NCI-H1048 (cell line): ENCODE measurements at places on chromosomes 16 and 17.

- no peak for DNase-seq
These were observed 55.1 kb upstream of the LGALS9 start for GRCh38 chr17:27575912-27576252.

DNA sequence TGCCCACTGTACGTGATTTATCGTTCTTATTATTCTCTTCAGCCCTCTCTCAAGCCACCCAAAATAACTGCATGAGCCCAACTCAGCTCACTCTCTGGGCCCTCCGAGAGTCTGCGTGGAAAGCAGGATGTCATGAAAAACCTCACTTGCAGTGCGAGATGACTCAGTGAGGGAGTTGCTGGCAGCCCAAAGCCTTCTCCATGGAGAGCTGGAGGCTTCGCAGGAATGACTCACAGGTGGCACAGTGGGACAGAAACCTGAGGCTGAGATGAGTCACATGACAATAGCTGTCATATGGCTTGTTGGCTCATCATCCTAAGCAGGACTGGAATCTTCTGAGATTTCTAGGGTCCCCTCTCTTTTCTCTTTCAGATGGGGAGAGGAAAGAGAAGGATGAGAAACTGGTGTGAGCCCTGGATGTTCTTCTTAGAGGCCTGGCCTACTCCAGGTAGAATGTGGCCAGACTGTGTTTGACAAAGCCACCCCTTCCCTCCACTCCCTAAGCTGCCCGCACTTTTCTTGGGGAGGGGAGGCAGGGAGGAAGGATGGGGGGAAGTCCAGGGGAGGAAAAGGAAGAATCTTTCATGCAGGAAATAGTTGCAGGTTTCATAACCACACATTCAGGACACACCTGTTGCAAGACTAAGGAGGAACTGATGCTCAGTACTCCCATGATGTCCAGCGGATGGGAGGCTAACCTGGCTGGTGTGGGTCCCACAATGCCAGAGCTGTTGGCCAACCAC, 160.6 kb upstream of the RPL38 start:
- DNase-seq: no peak

- no peak for DNase-seq
These were observed 44.0 kb downstream of the UBN1 start for GRCh38 chr16:4891097-4891885.

GRCh38 chr17:27320222-27320560, 26.3 kb downstream of the WSB1 start:
- no peak for DNase-seq

DNA sequence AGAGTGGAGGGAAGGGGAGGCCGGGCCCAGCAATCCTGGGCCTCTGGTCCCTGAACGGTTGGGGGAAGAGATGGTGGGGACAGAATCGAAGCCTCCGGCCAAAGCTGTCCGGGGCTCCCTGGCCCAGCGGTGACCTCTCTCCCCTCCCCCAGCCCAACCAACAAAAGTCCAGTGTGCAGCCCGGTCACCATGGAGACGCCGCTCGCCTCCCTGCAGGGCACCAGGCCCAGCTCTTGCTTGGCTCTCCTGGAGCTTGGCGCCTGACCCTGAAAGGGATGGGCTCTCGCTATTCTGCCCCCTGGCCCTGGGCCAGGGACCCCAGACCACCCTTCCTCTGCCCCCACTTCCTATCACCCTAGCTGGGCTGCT, 1.3 kb downstream of the METRN start:
- no peak for DNase-seq

GRCh38 chr16:66298571-66299120, 67.8 kb upstream of the CDH5 start:
- DNase-seq: no peak

- DNase-seq: no peak
These were observed 589 bp downstream of the ARL6IP1 start for GRCh38 chr16:18800775-18801144.

DNA sequence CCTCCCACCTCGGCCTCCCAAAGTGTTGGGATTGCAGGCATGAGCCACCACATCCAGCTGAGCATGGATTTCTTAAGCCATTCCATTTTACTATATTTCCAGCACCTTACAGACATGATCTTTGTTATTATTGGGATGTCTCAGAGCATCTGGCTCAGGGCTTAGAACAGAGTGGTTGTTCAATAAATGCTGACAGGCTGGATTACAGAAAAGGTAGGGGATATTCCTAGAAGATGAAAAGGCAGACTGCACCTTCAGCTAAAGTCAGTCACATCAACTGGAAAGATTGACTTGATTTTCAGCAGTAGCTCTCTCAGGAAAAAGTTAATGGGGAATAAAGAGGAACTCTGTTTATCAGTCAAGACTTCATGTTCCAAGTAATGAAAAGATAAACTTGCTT, 360.3 kb upstream of the ERCC4 start:
- no peak for DNase-seq

DNA sequence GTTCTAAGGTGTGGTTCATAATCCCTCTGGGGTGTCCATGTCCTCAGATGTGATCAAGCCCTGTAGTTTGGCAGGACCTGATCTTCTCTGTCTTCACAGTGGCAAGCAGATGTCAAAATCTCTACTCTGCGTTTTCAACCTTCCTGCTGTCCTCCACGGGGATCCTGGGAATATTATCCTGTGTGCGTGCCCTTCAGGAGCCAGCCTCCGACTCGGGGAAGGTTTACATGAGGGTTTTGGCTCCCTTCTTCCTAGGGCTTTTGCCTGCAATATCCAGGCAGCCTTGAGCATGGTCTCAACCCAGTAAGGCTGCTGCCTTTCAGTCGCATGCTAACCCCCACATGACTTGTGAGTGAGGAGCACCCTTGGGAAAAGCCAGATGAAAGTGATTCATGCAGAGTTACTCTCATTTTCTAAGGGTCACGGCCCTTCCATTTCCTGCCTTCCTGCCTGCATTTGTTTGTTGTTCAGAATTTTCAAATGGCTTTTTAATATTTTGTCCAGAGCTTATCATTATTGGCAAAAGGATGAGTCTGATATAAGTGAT, 202.2 kb upstream of the CHMP6 start:
- DNase-seq: no peak

DNA sequence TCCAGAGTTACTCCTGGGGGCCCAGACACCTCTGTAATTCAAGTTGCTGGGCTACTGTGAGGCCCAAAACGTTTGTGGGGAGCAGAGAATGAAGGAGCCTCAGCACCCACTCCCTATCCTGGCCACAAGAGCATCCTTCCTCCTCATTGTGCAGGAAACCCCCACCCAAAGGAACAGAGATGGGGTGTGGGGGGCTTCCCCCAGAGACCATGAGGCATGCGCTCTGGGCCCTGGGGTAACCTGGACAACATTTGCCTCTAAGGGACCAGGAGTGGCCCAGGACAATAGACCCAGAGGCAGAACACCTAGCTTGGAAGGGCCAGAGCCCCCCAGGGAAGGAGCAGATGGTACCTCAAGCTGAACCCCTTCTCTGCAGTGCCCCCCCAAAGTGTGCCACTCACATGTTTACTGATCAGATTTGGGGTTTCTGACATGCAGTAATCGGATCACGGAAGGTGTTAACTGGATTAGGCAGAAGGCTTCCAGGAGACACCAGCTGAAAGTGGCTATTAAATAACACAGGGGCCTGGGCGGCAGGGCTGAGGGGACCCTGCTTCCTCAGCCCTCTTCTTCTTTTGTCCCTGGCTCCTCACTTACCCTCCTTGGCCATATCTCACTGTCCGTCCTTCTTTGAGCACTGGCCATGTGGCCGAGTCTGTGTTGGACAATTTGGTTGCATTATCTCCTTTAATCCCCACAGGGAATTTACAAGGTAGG, 50.8 kb downstream of the SDK2 start:
- no peak for DNase-seq

DNA sequence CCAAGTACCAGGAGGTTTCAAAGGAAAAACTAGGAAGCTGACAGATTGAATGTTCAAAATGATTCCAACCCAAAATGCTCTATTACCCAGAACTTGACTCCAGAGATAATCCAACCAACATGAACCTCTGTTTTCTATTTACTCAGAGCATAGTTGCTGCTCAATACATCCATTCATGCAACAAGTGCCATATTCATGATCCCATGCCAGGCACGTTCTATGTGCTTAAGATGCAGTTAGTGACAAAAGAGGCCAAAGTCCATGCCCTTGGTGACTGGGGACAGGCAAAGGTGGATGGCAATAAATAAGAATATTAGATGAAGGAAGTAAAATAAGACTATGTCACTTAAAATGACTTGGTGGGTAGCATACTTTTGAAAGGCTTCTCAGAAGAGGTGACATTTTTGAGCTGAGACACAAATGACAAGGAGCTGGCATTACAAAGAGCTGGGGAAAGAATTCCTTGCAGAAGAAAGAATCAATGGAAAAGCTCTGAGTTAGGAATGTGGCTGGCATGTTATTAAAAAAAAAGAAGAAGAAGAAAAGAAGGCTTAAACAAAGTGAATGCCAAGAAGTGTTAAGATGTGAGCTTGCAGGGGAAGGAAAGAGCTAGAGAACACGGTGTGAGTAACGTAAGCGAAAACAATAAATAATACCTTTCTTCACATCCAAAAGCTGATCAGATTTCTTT, 34.5 kb downstream of the TOX3 start:
- DNase-seq: no peak

- DNase-seq: no peak
These were observed 66.0 kb downstream of the SMPD3 start for GRCh38 chr16:68382296-68382718.

GRCh38 chr17:73393381-73393780, 81.6 kb upstream of the CDC42EP4 start:
- DNase-seq: no peak

DNA sequence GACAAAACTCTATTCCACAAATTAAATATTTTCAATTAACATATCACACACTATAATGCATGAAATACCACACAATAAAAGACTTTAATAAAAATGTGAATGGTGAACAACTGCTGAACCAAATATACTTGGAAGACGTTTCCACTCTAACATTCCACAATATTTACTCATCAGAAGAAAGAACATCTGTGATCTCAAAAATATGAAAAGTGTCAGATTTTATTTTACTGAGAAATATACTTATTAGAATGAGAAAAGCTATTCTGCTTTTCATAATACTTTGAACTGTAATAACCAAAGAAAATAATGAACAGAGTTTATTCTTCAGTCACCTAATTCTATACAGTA, 181.8 kb upstream of the AXIN2 start:
- no peak for DNase-seq

- DNase-seq: no peak
These were observed 25.5 kb downstream of the GPR142 start for GRCh38 chr17:74392848-74393247.

DNA sequence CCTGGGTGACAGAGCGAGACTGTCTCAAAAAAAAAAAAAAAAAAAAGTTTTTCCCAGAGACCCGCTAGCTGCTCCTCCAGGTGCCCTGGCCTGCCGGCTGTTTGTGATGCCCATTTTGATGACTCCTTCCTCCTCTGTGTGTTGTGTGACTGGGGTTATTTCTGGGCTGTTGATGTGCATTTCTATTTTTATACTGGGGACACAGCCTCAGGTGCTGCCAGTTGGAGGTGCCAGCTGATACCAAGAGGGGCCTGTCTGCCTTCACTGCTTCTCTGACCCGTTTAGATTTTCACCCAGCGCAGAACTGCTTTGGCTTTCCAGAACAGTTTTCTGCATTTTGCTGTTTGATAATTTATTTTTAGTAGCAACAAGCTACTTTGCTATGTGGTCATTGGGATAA, 6.7 kb downstream of the PLA2G15 start:
- DNase-seq: no peak

DNA sequence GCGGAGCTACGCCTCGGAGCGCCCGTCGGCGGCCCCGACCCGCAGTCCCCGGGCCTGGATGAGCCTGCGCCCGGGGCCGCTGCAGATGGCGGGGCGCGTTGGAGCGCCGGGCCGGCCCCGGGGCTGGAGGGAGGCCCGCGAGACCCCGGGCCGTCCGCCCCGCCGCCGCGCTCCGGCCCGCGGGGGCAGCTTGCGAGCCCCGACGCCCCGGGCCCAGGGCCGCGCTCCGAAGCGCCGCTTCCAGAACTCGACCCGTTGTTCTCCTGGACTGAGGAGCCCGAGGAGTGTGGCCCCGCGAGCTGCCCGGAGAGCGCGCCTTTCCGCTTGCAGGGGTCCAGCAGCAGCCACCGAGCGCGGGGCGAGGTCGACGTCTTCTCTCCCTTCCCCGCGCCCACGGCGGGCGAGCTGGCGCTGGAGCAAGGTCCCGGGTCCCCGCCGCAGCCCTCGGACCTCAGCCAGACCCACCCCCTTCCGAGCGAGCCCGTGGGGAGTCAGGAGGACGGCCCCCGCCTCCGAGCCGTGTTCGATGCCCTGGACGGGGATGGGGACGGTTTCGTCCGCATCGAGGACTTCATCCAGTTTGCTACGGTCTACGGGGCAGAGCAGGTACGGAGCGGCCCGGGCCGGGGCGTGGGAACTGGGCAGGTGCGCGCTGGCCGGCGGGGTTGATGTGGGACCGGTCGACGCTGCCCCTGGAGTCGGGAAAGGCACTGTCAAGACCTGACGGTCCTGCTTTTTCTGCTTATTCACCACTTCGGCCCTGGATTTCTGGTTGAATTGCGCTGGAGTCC, 861 bp downstream of the RAB11FIP3 start:
- DNase-seq: no peak

- no peak for DNase-seq
These were observed 5.2 kb downstream of the C16orf95 start for GRCh38 chr16:87312008-87312407.

GRCh38 chr16:24931091-24931490, 84.1 kb downstream of the ARHGAP17 start:
- no peak for DNase-seq

DNA sequence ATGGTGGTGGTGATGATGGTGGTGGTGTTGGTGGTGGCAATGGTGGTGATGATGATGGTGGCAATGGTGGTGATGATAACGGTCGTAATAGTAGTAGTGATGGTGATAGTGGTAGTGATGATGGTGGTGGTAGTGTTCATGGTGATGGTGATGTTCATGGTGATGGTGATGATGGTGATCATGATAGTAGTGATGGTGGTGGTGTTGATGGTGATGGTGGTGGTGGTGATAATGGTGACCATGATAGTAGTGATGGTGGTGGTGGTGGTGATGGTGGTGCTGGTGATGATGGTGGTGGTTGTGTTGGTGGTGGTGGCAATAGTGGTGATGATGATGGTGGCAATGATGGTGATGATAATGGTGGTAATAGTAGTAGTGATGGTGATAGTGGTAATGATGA, 68.0 kb downstream of the SOX9 start:
- DNase-seq: no peak

DNA sequence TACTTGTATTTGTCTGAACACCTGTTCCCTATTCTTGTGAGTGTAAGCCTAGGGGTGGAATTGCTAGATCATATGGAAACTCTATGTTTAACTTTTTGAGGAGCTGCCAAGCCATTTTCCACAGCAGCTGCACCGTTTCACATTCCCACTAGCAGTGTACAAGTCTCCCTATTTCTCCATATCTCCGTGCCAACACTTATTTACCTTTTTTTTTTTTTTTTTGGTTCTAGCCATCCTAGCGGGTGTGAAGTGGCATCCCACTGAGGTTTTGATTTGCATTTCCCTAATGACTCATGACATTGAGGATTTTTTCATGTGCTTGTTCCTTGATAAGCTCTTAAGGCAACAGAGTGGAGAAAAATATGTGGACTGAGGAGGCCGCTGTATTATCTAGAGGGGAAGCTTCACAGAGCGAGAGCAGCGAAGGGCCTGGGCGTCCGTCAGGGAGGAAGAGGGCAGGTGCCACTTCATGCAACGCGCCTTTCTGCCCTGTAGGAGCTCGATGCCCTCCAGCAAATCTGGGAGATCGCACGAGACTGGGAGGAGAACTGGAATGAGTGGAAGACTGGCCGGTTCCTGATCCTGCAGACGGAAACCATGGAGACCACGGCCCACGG, 50.0 kb downstream of the DNAH2 start:
- no peak for DNase-seq
